ENCODE measurements at places on chromosomes 5 and 9. TPM values are rescaled to one million over a fixed set of nuclear protein-coding genes. Genes with fewer than 3 reads are reported as not detected.

- no peak overlapping the region for H3K27ac ChIP-seq
- no peak overlapping the region for H3K4me3 ChIP-seq
- no peaks in the 10 kb centered on the region for H3K27me3 ChIP-seq
- no peaks in the 10 kb centered on the region for H3K36me3 ChIP-seq
- DNase-seq = peak; percentile 15
Measured at GRCh38 chr9:33148367-33149014, 18.6 kb downstream of the B4GALT1 start.

Gene IFNA13
- total RNA-seq = not detected

Gene FAXDC2
- total RNA-seq = 118 TPM

Gene GLRA1
- not detected for total RNA-seq

Gene S100Z
- not detected for total RNA-seq

DNA sequence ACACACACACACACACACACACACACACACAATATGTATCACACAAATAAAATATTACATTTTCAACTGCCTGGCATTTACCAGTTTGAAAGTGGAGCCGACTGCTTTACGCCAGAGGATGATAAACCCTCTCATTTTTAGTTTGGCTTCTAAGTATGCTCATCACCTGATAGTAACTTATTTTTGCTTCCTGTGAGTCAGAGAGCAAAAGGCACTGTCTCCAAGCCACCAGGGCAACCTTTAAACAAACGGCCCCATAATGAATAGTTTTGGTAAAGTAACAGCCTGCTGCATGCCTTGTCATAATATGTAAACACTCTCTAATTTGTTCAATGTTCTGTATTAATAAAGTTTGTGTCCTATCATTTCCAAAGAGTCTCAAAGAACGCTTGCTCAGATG, 26.9 kb downstream of the KLF4 start:
- H3K4me1 ChIP-seq = peaks cover 13% of the 10 kb centered on the region
- no peaks in the 10 kb centered on the region for H3K36me3 ChIP-seq
- peaks cover 15% of the 10 kb centered on the region for H3K27me3 ChIP-seq
- H3K4me3 ChIP-seq = no peak overlapping the region

Gene PCDHA9
- 0.71 TPM for total RNA-seq

DNA sequence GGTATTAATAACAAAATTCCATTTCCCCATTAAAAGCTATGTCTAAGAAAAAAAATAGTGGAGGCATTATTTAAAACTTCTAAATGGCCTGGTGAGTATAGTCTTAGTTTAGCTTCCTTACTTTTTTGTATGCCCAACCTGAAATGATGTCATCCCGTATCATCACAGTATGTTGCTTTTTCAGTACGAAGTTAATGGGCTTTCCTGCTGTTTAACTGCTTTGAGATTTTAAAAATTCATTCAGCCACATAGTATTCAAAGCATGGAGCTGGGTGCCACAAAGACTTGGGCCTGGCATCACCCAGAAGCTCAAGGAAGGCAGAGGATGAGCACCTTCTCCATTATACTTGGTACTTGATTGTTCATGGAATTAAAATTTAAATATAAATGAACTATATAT, 7.4 kb downstream of the F2RL2 start:
- no peak overlapping the region for H3K4me3 ChIP-seq
- H3K27ac ChIP-seq = no peak overlapping the region
- H3K36me3 ChIP-seq = no peaks in the 10 kb centered on the region
- no peaks in the 10 kb centered on the region for H3K4me1 ChIP-seq
- no peak for DNase-seq
- no peaks in the 10 kb centered on the region for H3K27me3 ChIP-seq

- peaks cover 9% of the 10 kb centered on the region for H3K4me1 ChIP-seq
- H3K27me3 ChIP-seq = no peaks in the 10 kb centered on the region
- no peak for DNase-seq
- H3K27ac ChIP-seq = no peak overlapping the region
- H3K4me3 ChIP-seq = no peak overlapping the region
Measured at GRCh38 chr5:79130781-79131180, 19.2 kb downstream of the BHMT start.
